Suppressor macrophage treated with lipopolysaccharide for 4 hours (primary cell): ENCODE measurements at places on chromosomes 2 and 18.

- no peak for DNase-seq
Measured at GRCh38 chr18:22169889-22170420, 566 bp downstream of the GATA6 start.

- DNase-seq: no peak
Measured at GRCh38 chr2:241254904-241255351, 60.5 kb downstream of the HDLBP start.

- no peak for DNase-seq
Measured at GRCh38 chr2:174762464-174762863, 1.8 kb downstream of the CHRNA1 start.

DNA sequence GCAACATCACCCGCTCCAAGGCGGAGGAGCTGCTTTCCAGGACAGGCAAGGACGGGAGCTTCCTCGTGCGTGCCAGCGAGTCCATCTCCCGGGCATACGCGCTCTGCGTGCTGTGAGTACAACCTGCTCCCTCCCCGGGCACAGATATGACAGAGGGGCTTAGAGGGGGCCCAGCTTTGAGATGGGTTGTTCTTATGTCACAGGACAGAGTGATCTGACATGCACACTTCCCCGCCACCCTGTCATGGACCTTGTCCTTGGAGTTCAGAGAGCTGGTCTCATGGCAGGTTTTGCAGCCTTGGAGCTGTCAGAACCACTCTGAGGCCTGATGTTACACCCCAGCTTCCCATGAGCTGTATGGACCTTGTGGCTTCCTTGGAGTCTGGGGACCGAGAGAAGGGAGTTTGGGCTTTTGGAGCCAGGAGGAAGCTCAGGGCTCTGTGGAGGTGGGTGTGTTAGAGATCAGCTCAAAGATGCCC is 398 bp downstream of the INPP5D start:
- DNase-seq: no peak

DNA sequence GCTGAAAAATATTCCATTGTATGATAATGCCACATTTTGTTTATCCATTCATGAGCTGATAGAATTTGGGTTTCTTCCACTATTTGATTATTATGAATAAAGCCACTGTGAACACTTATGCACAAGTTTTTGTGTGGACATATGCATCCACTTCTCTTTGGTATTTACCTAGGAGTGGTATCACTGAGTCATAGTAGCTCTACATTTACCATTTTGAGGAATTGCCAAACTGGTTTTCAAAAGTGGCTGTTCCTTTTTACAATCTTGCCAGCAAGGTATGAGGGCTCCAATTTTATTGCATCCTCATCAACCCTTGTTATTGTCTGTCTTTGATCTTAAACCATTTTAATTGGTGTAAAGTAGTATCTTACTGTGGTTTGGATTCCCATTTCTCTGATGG is 13.3 kb upstream of the EHBP1 start:
- no peak for DNase-seq

DNA sequence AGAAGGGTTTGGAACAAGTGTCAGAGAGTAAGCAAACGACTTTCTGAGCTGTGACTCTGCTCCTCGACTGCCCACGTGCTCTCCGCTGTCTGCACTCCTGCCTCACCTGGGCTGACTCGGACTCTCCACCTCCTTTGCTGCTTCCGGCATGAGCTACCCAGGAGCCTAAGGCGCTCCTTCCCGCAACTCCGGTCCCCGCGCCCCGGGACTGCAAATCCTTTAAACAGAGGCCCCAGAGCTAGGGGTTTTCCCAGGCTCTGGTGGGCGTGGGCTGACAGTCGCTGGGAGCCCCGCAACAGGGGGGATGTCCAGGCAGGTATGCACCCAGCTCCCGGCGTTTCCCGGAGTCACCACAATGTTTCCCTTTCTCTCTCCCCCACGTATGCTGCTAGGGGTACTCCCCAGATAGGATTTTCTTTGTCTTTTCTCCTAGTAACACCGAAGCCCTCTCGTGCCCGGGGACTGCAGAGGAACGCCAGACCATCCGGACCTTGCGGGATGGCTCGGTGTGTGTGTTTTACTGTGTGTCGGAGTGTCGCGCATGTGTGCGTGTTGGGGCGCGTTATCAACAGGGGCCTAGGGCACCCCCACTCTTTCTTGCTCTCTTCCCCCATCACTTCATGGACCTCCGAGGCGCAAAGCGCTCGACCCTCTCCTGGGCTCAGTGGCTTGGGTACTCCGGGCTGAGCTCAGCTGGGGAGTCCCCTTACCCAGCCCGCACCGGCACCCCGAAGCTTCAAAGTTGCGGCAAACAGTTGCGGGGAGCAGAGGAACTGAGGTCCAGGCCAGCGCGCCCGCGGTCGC is 691 bp upstream of the THSD7B start:
- DNase-seq: no peak

DNA sequence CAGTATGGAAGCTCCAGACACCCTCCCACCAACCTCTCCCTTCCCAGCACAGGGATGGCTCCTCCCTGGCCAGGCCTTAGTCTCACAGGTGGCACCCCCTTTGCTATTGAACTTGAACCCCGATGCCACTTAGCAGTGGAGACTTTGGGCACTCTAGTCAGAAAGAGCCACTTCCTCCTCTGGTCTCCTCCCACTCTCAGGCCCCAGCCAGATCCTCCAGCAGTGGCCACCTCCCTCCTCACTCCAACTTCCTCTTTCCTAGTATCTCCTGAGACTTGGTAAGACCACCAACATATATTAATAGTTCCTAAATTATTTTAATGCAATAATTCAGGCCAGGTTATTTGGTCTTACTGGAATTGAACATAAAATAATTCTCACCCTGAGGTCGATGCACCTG is 437.2 kb upstream of the ID2 start:
- peak; percentile 72 for DNase-seq

- no peak for DNase-seq
Measured at GRCh38 chr2:51379997-51380396, 348.1 kb upstream of the NRXN1 start.

- no peak for DNase-seq
Measured at GRCh38 chr18:78479443-78479842, 500.2 kb upstream of the SALL3 start.

- no peak for DNase-seq
Measured at GRCh38 chr18:77906103-77906892, 656.6 kb downstream of the GALR1 start.

DNA sequence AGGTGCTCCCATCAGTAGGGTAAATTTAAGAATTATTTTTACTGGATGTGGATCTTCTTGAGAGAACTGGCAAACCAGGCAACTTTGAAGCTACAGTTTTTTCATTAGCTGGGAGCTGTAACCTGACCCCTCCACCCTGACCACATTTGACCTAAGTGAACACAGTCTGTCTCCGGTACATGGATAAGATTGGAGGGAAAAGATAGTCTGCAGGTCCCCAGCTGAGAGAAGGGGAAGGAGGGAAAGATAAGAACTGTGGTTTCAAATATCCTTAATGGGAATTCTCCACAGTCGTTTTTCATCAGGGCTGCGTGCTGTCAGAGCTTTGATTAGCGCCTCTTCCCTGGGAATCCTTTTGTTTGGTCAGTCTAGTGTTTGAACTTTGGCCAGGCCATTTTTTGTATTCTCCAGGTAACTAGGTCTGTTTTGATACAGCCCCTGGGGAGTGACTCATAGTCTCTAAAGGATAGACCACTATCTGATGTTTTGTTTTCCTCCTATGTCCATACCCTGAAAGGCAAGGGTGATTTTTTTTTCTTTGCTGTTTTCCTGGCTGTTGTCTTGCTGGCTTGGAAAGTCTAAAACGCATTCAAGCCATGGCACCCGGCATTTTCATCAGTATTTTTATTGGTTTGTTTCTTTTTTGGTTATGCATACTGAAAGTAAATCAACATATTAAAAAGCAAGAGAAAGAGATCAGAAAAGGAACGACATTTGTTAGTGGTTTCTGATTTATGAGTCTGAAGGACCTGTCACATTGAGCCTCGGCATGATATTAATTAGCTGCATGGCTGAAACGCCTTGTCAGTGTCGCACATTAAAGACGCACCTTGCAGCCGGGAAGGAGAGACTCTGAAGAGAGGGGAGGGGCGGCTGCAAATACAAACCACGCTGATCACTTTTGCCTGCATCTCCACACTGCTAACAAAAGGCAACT is 183.4 kb upstream of the FN1 start:
- DNase-seq: no peak

- peak; percentile 91 for DNase-seq
Measured at GRCh38 chr18:2905854-2906703, 59.3 kb downstream of the EMILIN2 start.

DNA sequence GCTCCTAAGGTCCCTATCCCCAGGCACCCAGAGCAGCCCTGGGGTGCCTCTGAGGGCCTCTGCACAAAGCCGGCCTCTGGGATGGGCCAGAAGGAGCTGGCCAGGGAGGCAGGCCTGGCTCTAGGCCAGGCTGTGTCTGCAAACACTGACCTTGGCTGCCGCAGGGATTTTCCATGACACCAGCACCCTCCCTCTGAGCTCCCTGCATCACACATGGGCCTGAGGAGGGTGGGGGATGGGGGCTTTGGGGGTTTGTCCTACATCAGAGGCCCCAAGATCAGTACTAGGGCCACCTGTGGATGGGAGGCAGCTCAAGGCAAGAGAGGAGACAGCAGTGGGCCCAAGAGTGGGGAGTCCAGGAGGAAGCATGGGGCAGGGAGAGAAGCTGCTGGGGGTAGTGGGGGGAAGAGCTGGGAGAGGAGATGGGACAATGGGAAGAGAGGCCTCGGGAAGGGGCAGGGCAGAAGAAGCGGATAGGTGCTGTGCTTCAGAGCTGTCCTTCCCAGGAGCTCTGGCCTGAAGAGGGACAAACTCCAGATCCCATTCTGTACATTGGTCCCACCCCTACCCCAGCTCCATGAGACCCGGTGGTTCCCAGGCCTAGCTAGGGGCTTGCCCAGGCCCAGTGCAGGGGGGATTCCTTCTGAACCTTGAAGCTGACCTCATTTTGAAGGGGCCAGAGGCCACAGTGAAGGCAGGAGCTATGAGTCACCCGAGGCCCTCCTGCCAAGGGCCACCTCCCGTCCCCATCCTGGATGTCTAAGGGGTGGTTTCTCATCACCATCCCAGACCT is 28.0 kb downstream of the KCNK3 start:
- DNase-seq: no peak

GRCh38 chr18:41128545-41128944 is 826.5 kb upstream of the PIK3C3 start:
- DNase-seq: no peak

DNA sequence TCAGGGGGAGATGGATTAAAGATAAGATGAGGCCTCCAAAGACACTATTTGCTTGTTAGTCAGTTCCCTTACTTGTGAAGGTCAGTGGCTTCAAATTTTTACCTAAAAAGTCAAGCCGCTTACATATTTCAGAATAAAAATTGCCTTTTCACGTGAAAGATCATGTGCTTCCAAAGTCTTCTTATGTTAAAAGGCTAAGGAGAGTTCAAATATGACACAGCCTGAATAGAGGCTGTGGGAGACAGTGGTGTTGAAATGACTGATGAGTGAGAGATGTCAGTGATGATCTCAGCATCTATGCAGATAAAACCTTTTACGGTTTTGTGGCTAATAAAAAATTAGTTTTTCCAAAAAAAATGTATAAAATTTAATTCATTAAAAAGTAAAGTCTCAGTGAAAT is 40.5 kb downstream of the UPP2 start:
- DNase-seq: peak; percentile 55

GRCh38 chr18:63378919-63379638 is 12.1 kb upstream of the KDSR start:
- DNase-seq: peak; percentile 32

DNA sequence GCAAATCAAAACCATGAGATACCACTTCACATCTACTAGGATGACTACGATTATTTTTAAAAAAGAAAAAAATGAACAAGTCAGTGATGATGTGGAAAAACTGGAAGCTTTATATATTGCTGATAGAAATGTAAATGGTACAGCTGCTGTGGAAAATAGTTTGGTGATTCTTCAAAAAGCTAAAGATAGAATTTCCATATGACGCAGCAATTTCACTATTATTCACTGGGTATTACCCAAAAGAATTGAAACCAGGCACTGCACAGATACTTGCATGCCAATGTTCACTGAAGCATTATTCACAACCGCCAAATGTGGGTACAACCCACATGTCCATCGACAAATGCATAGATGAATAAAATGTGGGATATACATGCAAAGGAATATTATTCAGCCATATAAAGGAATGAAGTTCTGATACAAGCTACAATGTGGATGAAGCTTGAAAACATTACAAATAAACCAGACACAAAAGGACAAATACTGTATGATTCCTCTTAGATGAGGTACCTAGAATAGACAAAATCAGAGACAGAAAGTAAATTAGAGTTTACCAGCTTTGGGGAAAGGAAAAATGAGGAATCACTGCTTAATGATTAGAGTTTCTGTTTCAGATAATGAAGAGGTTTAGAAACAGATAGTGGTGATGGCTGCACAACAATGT is 11.1 kb downstream of the RTTN start:
- DNase-seq: no peak

DNA sequence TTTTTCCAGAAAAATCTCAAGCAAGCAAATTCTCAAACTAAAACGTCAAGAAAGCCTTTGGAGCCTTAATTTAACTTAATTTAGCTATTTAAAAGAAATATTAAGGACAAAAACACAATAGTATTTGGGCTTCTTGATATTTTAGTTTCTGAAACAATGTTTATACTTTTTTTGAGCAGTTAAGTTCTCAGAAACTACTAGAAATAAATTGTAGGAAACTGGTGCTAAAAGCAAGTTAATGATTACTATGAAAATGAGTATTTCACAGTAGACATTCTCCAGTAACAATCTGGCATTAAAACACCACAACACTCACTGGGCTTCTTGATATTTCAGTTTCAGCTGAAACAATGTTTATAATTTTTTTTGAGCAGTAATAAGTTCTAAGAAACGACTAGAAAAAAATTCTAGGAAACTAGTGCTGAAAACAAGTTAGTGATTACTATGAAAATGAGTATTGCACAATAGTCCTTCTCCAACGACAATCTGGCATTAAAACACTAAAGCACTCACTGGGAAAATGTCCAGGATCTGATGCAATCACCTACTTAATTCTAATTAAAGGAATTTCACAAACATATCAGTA is 45.1 kb downstream of the TRAK2 start:
- DNase-seq: peak; percentile 35

- no peak for DNase-seq
Measured at GRCh38 chr2:224807153-224807964, 91.2 kb upstream of the CCDC195 start.
